Stimulated activated CD8-positive, alpha-beta memory T cell treated with anti-CD3 and anti-CD28 coated beads, Interleukin-15, amount 100 ng/mL, for 24 hours (primary cell): ENCODE measurements at places on chromosomes 11 and 22.
A peak's percentile ranks its signal among the peaks of the same experiment; 100 is the strongest.

DNA sequence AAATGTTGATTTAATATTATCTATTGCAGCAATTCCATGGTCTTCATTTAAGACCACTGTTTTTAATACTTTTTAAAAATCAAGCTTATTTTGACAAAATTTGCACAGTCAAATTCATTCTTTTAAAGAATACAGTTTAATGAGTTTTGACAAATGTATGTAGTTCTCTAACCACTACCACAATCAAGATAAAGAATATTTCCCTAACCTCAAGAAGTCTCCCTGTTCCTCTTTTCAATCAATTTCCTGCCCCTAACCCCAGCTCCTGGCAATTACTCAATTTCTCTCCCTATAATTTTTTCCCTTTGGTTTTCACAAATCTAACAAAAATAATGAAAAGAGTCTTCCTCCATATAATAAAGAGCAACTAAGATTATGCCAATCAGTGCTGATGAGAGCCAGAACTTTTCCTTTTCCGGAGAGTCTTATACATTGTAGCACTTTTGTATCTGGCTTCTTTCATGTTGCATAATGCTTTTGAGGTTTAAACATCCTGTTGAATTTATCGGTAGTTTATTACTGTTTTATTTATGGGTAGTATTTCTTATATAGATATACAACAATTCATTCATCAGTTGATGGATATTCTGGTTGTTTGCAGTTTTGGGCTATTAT lies 231.7 kb downstream of the AASDHPPT start:
- DNase-seq: no peak

GRCh38 chr11:77778549-77778948 lies 42.0 kb downstream of the RSF1 start:
- no peak for DNase-seq

GRCh38 chr11:116301141-116301540 lies 471.6 kb downstream of the BUD13 start:
- no peak for DNase-seq

- no peak for DNase-seq
Measured at GRCh38 chr11:11973361-11973800, 35.0 kb downstream of the DKK3 start.

GRCh38 chr11:114213622-114214021 lies 82.6 kb upstream of the NNMT start:
- DNase-seq: no peak

DNA sequence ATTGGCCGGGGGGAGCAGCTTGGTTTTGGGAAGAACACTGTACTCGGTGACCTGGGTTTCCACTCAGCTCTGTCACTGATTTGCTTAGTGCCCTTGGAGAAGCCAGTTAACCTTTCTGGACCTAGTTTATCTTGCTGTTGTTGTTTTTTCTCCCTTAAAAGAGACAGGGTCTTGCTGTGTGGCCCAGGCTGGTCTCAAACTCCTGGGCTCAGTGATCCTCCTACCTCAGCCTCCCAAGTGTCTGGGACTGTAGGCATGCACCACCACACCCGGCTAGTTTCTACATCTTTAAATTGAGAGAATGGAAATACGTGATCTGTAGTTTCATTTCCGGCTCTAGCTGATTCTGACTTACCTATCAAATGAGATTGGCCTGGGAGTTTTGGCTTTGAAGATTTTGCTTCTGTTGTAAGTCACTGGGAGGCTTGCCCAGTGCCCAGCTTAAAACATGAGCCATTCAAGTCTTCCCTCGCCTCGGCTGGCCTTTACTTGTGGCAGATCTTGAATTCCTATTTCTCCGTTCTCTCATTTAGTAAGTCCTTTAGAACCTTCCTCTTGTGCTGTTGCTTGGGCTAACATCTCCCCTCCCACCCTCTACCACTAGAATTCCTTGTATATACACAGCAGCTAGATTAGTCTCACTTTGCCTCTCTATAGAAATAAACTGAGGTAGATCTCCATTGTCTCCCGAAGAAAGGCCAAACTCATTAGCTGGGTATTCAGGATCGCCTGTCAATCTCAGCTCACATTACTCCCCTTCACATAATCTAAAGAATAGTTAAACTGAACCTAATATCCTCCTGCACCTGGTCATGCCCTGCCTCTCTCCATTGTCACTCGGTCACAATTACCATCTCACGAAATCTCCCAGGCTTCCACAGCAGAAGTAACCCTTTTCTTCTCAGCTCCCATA lies 87.7 kb upstream of the SLC25A18 start:
- DNase-seq: no peak

DNA sequence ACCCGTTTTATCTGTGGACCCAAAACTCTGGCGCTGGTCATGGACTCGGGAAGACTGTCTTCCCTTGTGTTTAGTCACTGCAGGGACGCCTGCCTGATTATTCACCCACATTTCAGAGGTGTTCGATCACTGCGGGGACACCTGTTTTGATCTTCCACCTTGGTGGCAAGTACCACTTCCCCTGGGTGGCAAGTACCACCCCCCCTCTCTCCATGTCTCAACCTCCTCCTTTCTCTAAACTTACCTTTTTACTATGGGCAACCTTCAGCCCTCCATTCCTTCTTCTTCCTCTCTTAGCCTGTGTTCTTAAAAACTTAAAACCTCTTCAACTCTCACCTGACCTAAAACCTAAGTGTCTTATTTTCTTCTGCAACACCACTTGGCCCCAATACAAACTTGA lies 1.9 kb upstream of the NDUFC2 start:
- no peak for DNase-seq

GRCh38 chr11:119371778-119372182 lies 9.7 kb downstream of the USP2 start:
- DNase-seq: no peak

- DNase-seq: no peak
Measured at GRCh38 chr11:15213471-15214231, 98.9 kb downstream of the INSC start.

DNA sequence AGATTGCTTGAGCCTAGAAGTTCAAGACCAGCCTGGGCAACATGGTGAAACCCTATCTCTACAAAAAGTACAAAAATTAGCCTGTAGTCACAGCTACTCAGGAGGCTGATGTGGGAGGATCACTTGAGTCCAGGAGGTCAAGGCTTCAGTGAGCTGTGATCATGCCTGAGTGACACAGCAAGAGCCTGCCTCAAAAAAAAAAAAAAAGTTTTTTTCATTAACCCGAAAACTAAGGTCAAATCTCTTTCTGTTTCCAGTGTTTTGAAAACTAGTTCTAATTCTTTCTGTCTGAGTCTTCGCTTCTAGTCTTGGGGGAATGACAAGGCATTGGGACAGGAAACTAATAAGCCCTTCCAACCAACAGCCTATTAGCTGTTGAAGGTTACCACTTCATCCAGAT lies 57.6 kb downstream of the LIF start:
- no peak for DNase-seq

DNA sequence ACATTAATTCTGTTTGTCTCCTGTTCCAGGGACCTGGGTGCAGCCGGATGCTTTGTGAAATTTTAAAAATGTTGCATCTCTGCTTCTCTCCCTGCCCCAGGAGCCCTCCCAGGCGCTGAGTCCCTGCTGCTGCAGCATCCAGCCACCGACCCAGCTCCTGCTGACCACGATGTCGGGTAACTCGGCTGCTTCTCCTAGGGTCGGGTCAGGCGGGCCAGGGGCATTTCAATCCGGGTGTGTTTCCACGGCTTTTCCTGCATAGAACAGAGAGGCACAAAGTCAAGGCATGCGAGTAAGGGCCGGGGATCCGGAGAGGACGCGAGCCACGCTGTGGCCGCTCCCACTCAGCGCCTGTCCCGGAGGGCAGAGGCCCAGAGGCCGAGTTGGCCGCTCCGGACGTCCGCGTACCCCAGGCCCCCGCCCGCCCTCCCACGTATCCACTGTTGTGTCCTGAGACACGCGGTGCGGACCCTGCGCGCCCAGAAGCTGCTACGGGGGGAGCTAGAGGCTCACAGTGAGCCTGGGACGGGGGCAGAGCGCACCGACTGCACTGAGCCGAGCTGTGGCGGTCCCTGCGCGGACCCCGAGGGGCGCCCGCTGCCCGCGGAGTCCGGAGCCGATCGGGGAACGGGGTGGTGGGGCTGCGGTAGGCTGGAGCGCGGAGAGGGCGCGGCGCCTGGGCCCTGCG lies at the start of gene POU2AF3:
TSS of gene POU2AF3 (plus strand) at position 134 of the 688 bp plus-strand sequence. CDS start at position 170, 36 bp downstream.
- no peak for DNase-seq

DNA sequence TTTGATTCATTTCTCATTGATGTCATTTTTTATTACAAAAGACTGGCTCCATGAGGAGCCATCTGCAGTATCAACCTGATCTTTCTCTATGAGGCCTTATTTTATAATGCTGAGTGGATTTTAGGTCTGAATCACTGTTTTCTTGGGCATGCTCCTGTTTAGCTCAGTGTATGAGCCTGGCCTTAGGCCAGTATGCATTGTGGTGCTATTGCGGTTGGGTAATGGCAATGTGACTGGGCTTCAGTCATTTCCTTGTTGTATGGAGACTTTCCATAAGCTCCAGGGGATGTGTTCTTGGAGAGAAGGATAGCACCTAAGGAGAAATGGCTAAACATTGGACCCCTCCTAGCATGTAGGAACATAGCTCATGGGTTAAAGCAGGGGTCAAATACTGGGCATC lies 293.2 kb downstream of the NELL1 start:
- DNase-seq: no peak

GRCh38 chr11:64624883-64625481 lies 34.0 kb downstream of the SLC22A12 start:
- no peak for DNase-seq

DNA sequence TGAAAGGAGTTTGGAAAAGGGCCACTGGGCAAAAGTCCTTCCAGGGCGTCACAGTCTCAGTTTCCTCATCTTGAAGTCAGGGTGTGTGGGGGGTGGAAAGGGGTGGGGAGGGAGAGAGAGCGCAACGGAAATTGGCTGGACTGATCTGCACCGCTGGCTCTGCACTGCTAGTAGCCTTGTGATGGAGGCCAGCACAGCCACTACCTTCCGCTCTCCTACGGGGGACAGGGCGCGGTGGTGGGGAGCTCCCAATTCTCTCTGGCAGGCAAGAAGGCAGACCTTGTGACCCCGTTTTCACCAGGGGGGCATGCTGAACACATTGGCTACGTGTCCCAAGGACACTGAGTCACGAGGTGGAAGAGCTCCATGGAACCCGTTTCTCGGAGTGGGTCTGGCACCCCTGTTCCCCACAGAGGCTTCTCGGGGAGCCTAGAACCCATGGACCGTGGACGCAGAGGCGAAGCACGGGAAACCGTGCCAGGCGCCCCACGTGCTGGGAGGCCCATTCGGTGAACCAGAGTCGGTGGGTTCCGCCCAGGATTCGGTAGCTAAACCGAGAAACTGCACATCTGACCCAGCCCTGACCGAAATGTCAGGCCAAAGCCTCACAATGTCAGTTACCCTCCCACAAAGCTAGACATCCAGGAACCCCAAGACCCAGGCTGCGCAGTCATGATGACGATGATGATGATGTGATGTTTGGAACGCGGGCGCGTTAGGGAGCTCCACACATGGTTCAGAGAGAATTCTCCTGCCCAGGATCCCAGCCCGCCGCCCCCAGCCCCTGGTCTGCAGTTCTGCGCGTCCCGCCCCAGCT lies 28.3 kb upstream of the WNT11 start:
- peak; percentile 7 for DNase-seq

GRCh38 chr11:126416542-126417090 lies 61.1 kb downstream of the ST3GAL4 start:
- peak; percentile 42 for DNase-seq

DNA sequence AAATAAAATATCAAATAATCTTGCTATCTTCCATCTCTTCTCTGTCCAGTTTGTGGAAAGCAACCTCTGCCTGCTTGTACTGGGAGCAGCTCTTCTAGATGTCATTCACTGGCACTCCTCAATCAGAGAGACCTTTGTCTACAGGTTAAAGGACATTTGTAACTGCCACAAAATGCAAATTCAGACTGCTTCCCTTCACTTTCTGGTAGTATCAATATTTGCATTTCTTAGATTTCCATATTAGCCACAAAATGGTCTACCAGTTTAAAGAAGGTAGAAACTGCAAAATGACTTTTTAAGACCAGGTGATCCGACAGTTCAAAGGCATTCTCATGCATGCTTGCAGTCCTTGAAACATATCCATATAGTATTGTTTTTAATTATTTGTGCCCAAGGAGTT lies 51.7 kb upstream of the RCN1 start:
- no peak for DNase-seq

GRCh38 chr22:29722151-29722550 lies 2.3 kb downstream of the CABP7 start:
- DNase-seq: no peak

DNA sequence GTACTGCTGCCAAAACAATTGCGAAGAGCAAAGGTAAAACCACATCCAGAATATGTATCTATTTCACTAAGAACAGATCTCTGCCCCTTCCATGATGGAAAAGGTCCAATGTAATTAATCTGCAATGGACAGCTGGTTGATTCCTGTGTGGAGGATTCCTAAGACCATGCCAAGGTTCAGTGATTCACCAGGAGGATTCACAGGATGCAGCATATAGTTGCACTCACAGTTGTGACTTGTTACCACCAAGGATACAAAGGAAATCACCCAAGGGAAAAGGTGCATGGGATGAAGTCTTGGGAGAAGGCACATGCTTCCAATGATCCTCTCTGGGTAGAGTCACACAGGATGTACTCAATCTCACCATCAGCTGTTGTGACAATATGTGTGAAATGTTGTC lies 35.1 kb upstream of the CUL5 start:
- DNase-seq: no peak

- no peak for DNase-seq
Measured at GRCh38 chr11:118214210-118214914, 10.4 kb downstream of the JAML start.
